ENCODE measurements at places on chromosomes 3 and 15.

DNA sequence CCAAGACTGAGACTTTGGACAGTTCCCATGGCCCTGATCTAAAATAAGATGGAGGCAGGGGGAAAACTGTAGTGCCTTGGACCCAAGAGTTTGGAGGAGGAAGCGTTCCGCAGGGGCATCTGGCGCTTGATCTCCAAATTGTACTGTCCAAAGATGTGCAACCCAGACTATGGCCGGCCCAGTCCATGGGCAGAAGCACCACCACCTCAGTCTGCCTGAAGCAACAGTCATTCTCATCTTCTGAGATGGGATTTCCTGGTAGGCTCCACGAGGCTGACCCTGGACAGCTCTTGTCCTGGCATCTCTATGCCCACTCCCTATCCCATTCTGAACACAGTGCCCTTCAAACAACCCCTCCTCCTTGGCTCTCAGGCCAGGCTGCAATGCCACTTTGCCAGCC, 3.6 kb downstream of the INSYN1 start:
- no peak for DNase-seq

DNA sequence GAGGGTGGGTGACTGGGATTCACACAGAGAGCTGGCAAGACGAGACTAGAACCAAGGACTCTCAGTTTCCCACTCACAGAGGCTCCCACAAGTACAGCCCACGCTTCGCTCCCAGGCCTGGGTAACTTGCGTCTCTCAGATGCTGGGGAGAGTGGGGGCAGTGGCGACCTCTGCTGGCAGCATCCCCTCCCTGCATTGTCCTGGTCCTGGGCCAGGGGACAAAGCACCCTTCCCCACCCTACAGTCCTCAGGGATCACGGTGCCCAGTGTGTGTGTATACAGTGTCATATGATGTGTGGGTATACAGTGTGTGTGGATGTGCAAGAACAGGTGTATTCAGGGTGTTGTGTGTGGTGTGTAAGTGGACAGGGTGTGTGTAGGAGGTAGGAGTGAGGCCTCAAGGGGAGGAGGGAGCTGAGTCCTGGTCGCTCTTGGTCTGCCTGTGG, 12.8 kb downstream of the VILL start:
- DNase-seq: peak; percentile 78

DNA sequence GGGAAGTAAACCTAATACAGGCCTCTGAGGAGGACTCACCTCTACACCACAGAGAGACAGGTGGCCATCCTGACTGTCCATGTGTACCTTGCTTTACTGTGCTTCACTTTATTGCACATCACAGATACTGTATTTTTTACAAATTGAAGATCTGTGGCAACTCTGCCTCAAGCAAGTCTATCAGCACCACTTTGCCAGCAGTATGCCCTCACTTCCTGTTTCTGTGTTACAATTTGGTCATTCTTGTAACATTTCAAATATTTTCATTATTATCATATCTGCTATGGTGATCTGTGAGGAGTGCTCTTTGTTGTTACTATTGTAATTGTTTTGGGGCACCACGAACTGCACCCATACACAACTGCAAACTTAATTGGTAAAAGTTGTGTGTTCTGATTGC, 78.0 kb downstream of the BBX start:
- DNase-seq: no peak

DNA sequence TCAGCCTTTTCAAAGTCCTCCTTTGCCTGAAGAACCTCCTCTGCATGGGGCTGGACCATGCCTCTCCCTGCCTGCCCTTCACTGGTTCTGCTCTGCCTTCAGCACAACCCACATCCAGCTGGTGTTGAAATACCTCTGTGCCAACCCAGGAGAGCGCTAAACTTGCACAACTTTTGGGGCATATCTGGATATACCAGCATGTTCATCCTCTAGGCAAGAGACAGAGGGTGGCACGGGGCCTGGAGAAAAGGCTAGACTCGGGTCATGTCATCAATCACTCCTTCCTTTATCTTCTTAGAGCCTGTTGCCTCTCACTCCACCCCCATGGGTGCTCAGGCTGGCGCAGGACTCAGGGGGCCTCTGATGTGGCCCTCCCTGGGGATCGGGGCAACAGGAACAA, 4.8 kb downstream of the SEMA4B start:
- no peak for DNase-seq

DNA sequence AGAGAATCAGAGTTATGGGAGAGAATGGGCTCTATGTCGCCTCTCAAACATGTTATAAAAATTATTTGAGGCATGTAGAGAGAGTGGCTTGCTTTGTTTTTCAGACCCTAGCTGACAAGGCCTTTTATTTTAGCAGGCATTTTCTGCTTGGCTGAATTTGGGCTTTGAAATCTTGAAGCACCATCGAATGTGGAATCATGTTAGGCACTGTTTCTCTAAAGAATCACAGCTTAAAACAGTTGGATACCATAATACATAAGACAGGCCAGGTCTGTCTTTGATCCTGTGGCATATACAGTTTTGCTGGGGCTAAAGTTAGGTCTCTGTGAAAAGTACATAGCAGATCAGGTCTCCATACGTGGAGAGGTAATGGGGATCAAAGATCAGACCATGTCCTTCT, 142.7 kb downstream of the NEK11 start:
- DNase-seq: no peak

- DNase-seq: no peak
Observed at GRCh38 chr3:184126006-184126405, 9.2 kb upstream of the EIF2B5 start.

DNA sequence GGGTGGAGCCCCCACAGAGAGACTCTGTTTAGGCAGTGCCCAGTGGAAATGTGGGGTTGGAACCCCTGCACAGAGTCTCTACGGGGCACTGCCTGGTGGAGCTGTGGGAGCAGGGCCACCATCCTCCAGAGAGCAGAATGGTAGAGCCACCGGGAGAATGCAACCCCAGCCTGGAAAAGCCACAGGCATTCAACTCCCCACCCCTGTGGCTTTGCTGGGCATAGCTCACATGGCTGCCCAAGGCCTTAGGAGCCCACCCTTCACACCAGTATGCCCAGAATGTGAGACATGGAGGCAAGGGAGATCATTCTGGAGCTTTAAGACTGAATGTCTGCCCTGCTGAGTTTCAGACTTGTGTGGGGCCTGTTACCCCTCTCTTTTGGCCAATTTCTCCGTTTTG, 19.0 kb upstream of the CHCHD6 start:
- DNase-seq: no peak

GRCh38 chr3:32553459-32553858, 17.2 kb downstream of the DYNC1LI1 start:
- no peak for DNase-seq

DNA sequence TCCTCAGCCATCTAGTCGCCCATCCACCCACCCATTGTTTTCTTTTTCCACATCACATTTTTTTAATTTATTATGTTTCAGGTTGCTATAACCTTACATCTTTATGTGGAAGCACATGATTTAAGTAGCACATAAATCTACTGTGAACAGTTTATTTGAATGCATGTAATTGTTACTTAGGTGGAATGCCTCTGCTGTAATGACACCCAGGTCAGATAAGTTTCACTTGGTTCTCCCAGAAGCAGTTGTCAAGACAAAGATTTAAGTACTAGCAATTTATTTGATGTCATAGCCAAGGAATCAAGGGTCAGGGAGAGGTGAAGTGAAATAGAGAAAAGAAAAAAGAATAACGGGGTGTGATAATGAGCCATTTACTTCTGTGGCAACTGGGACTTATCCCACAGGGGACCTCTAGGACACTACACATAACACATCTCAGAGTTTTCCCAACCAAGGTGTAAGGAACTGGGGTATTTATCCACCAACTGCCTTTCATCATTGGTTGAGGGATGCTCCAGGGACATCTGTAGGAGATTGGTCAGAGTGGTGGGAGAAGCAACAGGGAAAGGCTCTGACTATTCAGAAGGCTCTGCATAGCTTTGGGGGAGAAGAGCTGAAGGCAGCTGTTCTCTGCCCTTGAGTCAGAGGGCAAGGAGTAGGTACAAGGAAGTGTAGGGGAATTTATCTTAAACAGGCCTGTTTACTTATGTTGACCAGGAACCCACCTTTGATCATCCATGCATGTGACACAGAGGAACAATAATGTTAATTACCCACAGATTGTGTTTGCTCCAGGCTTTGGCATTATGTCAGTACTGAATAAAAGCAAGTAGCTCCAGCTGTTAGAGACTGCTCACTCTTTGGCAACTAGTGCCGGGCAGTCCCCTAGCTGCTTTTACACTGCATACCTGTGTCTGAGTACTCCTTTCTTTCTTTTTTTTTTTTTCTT, 94.8 kb downstream of the CD200R1L start:
- DNase-seq: no peak

GRCh38 chr3:132071043-132071442, 36.2 kb upstream of the CPNE4 start:
- DNase-seq: no peak

GRCh38 chr3:24628523-24629258, 134.0 kb upstream of the THRB start:
- no peak for DNase-seq

DNA sequence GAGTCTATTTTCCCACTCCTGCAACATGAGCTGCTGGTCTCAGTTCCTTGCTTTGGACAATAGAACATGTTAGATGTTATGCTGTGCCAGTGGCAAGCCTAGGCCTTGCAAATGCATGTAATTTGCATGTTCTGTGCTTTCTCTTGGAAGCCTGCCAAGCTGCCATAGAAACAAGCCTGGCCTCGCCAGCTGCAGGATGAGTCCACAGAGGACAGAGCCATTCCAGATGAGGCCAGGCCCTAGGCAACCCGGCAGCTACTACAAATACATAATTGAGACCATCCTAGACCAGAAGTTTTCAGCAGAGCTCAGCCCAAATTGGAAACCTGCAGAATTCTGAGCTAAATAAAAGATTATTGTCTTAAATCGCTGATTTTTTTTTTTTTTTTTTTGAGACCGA, 39.6 kb downstream of the TRIM69 start:
- peak; percentile 74 for DNase-seq

DNA sequence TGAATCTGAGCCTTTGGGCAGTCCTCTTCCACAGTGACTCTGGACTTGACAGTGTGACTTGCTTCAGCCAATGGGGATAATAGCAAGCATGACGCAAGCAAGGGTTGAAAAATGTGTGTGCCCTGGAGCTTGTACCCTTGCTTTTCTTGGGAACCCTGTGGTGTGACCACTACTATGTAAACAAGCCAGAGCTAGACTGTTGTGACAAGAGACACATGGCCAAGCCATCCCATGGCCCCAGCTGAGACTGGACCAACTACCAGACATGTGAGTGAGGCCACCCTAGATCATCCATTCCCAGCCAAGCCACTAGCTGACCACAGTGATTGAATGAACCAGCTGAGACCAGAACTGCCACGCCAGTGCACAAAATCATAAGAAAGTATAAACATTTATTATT, 11.8 kb downstream of the MYO1E start:
- no peak for DNase-seq

- no peak for DNase-seq
Observed at GRCh38 chr3:134872440-134873388, 77.7 kb downstream of the EPHB1 start.

DNA sequence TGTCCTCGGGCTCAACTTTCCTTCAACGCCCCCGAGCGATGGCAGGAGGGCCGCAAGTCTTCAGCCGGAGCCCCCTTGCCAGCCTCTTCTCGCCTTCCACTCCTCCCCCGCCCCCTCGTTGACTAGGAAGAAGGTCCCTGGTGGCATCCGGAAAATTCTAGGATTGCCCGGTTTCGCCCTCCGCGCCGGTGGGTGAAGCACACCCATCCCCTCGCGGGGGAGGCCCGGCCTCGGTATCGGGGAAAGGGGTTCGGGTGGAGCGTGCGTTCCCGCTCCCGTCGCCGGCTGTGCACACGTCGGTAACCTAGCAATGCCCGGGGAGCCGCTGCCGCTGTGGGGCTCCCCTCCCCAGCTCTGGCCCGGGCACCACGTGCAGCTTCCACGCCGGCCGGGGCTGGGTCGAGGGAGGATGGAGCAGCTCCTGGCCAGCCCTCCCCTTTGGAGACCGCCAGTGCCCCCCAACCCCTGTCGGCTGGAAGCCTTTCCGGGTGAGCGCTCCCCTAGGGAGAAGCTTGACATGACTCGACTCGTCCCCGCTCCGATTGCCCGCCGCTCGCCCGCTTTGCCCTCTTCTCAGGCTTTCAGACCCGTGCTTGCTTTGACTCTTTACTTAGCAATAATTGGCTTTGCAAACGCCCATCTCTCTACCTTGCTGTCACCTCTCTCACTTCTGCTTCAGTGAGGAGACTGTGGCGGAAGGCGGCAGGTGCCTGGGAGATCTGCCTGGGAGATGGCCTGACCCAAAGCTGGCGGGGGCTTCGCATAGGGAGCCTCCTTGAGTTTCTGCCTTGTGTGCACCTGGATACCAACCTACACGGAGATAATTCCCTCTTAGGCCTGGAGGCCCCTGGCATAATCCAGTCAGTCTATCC, 1.3 kb downstream of the CACNA1D start:
- peak; percentile 33 for DNase-seq

- no peak for DNase-seq
Observed at GRCh38 chr15:86002444-86002843, 77.2 kb upstream of the AGBL1 start.

DNA sequence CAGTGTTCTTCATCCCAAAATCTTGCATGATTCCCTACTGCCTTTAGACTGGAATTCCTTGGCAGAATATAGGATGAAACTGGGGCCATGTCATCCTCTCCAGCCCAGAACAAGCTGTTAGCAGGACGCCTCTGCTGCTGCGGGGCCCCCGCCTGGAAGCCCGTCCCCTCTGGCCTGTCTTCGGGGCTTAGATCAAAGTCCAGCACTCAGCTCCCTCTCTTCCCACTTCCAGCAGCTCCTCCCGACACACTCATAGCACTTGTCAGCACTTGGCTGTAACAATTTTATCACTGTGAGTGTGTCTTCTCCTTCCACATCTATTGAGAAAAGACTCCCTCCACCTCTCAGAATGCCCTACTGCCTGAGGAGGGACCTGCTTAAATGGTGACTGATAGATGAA, 112.0 kb upstream of the HACD2 start:
- DNase-seq: no peak

DNA sequence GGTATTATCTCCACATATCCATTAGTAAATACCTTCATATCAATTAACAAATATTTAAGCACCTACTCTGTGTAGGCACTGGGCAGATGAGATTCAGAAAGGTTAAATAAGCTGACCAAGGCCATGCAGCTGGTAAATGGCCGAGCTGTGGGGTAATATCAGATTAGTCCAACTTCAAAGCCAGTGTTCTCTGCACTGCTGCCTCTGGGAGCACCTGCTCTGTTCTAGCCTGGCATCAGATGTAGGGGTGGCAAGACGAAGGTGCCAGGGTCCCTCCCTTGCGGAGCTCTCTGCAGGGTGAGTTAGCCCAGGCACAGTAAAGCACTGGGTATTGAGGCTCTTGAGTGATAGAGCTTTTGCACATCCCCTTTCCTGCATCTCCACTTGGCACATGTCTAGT, 5.5 kb downstream of the TATDN2 start:
- DNase-seq: no peak

GRCh38 chr3:51619983-51620382, 51.1 kb upstream of the TEX264 start:
- no peak for DNase-seq

DNA sequence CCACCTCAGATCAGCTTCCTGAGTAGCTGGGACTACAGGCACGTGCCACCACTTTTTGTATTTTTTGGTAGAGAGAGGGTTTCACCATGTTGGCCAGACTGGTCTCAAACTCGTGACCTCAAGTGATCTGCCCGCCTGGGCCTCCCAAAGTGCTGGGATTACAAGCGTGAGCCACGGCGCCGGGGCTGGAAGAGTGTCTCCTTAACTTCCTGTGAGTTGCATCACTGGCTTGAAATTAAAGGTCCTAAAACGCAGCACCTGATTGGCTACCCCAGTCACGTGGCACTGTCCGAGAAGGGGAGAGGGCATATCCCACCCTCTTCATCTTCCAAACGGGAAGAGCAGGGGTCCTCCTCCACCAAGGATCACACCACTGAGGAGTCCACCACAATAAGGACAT, 5.5 kb upstream of the FAM174B start:
- DNase-seq: no peak
